Activated gamma-delta T cell (primary cell): ENCODE measurements at places on chromosomes 7 and 10.

- DNase-seq: no peak
Measured at GRCh38 chr10:23467012-23467411, 28.1 kb downstream of the OTUD1 start.

- DNase-seq: no peak
Measured at GRCh38 chr10:89652806-89653370, 7.8 kb upstream of the PANK1 start.

GRCh38 chr7:79774150-79774549 lies 320.7 kb upstream of the MAGI2 start:
- DNase-seq: no peak

DNA sequence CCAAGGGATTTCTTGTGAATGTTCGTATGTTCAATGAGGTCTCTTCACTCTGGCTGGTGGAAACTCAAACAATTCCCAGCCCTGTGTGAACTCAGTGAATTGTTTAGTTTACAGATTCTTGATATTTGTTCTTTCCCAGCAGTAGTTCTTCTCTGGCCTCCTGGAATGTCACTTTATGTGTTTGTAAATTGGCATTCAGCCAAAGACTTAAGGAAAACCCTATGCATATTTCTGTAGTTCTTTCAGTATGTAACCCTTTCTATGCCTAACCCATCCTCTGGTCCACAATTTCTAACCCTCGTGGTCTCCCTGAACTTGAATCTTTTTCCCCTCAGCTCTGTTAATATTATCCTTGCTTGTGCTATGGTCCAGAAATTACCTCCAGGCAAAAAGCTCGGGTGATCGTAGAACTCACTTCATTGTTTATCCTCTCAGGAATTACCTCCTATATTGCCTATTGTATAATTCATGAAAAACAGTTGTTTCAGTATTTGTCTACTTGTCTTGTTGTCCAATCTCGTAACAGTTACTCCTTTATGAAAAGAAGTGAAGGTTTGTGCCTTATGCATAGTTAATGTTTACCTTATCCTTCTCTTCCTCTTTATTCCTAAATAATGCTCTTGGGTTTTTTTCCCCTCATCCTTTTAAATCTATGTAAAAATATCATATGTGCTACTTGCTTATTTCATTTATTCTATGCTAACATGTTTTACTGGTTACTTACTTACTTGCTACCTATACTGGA lies 23.7 kb upstream of the AGR3 start:
- DNase-seq: no peak

DNA sequence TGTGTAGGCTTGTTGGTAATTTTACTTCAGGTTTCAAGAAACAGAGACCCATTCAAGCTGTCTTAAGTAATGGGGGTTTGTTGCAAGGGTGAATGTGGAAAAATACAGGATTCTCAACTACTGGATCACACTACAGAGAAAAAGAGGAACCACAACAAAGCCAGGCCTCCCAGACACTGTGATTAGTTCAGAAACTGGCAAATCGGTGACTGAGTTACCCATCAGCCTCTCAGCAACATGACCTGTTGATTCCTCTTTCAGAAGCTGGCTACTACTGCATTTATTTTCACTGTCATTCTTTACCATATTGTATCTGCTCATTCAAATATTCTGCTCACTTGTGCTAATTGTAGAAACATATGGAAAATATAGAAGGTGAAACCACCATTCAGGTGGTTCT lies 16.0 kb downstream of the CCDC71L start:
- DNase-seq: no peak

GRCh38 chr7:120550494-120551048 lies 277.6 kb downstream of the KCND2 start:
- DNase-seq: no peak

DNA sequence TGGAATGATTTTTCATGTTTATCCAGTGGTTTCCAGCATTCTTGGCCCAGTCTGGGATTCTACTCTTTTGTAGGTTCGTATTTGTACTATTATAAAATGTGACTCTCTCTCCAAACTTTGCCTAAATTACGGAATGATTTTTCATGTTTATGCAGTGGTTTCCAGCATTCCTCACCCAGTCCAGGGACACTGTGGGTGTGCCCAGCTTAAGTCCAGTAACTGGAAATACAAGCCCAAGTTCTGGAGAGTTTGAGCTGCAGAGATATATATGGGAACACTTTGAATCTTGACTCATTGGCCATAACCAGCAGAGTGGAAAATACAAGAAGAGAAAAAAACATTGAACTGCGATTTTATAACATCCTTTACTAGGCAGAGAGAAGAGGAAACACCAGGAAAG lies 5.9 kb upstream of the MAGI2 start:
- DNase-seq: no peak

- no peak for DNase-seq
Measured at GRCh38 chr7:157097569-157097968, 41.2 kb upstream of the UBE3C start.

- no peak for DNase-seq
Measured at GRCh38 chr10:18455086-18455884, 196.1 kb downstream of the NSUN6 start.

- DNase-seq: no peak
Measured at GRCh38 chr10:124625831-124626238, 118.3 kb downstream of the FAM53B start.

DNA sequence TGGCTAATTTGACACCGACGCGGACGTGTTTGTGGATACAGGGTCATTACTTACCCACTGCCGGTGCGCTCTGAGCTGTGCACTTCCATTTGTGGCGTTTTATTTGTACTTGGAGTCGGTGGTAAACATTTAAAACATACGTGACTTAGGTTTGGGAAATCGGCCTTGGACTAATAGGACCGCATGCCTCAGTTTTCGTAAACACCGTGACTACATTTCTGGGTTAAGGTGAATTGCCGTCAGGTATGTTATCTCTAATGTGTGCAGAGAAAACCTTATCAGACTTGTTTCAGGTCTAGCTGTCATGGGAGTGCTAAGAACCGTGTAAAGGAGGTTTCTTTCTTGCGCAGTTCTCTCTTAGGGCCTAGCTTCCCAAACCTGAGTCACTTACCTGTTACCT lies 51.7 kb upstream of the NCF1 start:
- no peak for DNase-seq

DNA sequence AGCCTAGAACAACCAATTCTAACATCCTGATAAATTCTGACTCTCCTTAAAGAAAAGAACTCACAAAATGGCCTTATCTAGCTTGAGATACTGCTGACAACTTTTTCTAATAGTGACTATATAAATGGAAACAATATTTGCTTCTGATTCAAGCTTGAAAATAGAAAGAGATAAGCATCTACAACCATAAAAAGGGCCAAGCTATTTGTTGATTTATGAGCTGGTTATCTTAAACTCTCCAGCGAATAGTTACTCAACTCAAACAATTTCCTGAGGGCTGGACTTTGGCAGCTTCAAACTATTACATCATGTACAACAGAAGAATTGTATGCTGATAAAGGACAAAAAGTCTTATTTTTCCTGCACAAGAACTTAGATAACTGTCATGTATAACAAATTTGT lies 4.6 kb downstream of the USP54 start:
- no peak for DNase-seq

- no peak for DNase-seq
Measured at GRCh38 chr10:76086761-76087639, 655.6 kb downstream of the LRMDA start.

DNA sequence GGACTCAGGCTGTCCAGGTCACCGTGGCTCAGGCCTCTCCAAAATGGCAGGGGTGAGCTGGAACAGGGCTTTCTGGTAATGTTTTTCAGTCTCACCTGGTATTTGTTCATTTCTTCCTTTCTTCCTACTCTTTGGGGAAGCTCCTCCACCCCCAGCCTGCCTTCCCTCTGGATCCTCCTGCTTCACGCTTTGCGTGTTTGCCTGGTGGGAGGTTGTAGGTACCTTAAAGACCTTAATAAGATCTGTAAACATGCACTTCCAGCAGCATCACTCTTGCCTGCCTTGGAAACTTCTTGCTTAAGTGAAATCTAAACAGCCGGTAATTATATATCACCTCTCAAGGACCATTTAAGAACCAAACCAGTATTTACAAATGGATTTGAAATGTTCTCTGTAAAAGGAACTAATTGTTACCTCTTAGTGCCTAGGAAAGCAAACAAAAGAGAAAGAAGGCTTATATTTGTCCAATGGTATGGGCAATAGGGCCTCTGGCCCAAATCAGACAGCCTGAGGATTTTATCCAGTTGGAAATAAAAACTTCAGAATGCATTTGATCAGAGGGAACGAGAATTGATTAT lies 339.9 kb downstream of the CCSER2 start:
- DNase-seq: no peak

- DNase-seq: no peak
Measured at GRCh38 chr7:73721377-73721817, 1.9 kb upstream of the STX1A start.

- DNase-seq: no peak
Measured at GRCh38 chr10:63595072-63595471, 73.9 kb downstream of the REEP3 start.

DNA sequence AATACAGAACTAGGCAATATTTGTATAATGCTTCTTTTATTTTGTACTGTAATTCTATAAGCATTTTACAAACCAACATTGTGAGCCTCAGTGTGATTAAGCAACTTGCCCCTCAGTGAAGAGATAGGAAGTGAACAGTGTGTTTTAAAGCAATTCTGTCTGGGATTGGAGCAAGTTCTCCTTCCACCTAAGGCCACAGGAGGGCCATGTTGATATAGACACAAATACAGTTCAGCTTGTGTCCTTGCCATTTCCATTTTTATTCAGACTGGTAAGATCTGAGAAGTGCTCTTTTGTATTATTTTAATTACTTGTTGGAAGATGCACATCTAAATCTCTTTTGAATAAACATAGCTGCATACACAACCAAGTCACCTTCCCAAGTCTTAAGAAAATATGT lies 416.3 kb upstream of the COBL start:
- DNase-seq: no peak

- DNase-seq: no peak
Measured at GRCh38 chr10:38143587-38143986, 49.5 kb downstream of the ZNF37A start.

DNA sequence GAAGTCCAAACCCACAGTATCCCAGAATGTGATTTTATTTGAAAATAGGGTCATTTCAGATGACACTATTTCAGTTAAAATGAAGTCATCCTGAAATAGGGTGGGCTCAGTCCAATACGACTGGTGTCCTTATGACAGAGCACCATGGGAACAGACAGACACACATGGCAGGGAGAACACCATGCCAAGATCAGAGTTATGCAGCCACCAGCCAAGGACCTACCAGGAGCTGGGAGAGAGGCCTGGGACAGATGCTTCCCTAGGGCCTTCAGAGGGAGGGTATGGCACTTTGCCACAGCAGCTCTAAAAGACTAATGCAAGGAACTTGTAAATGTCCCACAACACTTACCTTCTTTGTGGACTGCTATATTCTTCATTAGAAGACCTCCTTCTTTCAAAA lies 226.5 kb downstream of the NEBL start:
- no peak for DNase-seq

- no peak for DNase-seq
Measured at GRCh38 chr7:125357676-125358455, 428.2 kb upstream of the POT1 start.

DNA sequence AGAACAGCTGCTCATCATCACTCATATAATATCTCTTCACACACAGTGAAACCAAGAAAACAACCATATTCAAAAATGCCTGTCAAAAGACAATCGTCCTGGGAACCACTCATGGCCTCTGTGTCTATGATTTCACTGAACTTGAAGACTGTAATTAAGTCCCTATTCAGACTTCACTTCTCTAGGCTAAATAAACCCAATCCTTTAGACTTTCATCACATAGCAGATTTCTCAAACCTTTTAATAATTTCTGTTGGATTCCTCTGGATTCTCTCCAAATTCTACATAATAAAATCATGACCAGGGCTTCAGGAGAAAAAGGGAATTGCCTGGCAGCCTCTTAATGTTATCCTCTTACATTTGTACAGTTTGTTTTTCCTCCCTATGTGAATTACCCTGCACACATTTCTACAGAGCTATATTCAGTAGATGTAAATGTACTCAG lies 201.1 kb downstream of the LRRN3 start:
- no peak for DNase-seq

DNA sequence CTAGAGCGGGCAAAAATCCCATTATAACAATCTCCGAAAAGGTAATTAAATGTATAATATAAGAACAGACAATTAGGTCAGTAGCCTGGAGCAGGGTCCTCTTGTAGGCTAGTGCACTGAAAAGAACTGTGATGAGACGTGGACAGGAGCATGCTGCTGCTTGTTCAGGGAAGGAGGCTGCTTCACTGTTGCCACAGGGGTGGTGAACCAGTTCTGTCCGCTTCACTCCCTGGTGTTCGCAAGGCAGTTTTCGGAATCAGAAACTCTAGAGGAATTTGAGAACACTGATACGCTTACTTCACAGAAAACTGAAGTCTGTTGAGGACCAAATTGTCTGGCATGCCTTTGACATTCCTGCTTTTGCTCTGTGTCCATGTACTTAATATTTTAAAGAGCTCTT lies 17.4 kb downstream of the ZNRF2 start:
- DNase-seq: no peak

GRCh38 chr10:42971251-42971599 lies 105.6 kb upstream of the RET start:
- no peak for DNase-seq

- no peak for DNase-seq
Measured at GRCh38 chr10:117477961-117478670, 64.4 kb upstream of the EMX2 start.

GRCh38 chr10:86946213-86947155 lies 10.9 kb downstream of the MMRN2 start:
- no peak for DNase-seq

GRCh38 chr10:132860532-132860931 lies 74.6 kb upstream of the NKX6-2 start:
- DNase-seq: no peak

DNA sequence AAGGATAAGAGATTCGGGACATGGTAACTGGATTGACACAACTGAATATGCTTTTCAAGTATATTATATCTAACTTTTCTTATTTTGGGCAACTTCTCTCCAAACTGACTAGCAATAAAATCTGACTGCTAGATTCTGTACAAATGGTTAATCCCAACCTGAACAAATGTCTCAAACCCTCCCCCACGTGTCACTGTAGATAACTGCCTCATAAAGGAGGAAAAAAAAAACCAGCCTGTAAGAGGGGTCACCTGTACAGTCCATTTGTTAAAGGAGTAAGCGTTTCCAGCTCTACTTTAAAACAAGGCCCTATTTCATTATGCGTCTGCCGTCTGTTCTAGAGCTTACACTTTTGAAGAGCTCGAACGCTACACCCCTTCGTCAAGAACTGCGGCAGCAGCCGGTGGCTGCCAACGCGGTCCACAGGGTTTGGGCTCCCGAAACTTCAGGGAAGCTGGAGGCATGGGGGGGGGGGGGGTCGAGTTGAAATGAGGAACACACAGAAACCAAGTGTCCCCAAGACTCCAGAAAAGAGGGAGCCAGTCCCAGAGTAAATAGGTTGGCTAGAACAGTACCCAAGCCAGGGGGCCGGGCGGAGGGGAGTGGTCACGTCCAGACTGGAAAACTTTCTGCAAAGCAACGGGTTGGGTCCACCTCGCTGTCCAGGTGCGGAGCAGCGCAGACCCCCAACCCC lies 492 bp downstream of the COG5 start:
- DNase-seq: no peak

- no peak for DNase-seq
Measured at GRCh38 chr7:11847336-11847735, 15.3 kb upstream of the THSD7A start.

- DNase-seq: no peak
Measured at GRCh38 chr7:28595076-28595475, 182.8 kb downstream of the CREB5 start.

GRCh38 chr10:120657371-120657770 lies 193.8 kb upstream of the WDR11 start:
- DNase-seq: no peak
